GM12891 (cell line): ENCODE measurements at places on chromosomes 5 and 9.

- DNase-seq: no peak
Measured at GRCh38 chr5:77157732-77158532, 52.5 kb upstream of the PDE8B start.

DNA sequence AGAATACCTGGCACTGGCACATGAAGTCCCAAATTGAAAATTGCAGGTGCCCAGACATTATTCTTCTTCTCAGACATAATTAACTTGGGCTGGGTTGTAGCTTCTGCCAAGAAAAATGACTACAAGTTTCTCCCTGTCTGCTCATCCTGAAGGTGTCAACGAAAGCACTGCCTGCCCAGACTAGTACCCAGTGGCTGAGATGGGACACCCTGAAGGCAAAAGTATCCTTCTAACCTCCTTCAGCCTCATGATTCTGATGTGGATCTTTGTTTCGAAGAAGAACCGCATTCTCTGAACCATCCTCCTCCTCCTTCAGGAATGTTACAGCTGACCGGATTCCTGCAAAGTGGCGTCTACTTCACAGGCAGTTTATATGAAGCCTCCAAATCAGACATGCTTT, 161.1 kb upstream of the FST start:
- DNase-seq: no peak

GRCh38 chr9:119722384-119722783, 353.1 kb upstream of the BRINP1 start:
- DNase-seq: no peak

GRCh38 chr9:90906316-90907055, 104.9 kb downstream of the SYK start:
- DNase-seq: no peak

GRCh38 chr5:130278136-130278535, 373.9 kb downstream of the CHSY3 start:
- no peak for DNase-seq

- DNase-seq: no peak
Measured at GRCh38 chr5:33764786-33765185, 127.0 kb downstream of the ADAMTS12 start.
